ENCODE measurements at places on chromosomes 3 and 15. TPM values are rescaled to one million over a fixed set of nuclear protein-coding genes. Genes with fewer than 3 reads are reported as not detected.

GRCh38 chr3:37819591-37819990, 42.1 kb upstream of the CTDSPL start:
- DNase-seq = no peak

DNA sequence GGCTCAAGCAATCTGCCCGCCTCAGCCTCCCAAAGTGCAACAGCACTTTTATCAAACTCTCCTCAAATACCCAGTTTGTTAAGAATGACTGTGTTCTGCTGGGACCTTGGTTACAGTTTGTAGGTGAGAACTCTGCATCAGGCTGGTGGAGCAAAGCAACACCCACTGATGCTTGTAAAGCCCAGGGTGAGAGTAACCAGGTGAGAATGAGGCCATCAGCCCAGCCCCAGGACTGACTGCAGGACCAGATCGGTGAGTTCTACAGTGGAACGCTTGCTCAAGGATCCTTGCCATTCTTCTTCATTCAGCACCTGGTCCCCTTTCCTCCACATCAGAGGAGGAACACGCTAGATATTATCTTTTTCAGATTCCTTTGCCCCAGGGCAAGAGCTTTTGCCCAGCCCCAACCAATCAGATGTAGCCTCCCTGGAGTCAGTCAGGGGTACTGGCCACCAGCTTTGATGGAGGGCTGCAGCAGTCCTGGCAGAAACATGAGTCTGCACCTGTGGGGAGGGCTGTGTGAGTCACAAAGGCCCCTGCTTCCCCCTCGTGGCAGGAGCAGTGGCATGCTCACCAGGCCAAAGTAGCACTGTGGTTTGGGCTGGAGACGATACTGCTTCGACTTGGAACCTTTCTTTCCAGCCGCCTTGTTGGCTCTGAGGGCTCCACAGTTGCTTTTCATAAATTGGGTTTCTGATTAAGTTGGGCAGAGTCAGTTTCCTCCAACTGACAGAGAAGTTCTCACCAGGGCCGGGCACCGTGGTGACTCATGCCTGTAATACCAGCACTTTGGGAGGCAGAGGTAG, 3.5 kb upstream of the SHISA5 start:
- peak; percentile 23 for DNase-seq

GRCh38 chr15:26443321-26443720, 329.5 kb downstream of the GABRB3 start:
- no peak for DNase-seq

DNA sequence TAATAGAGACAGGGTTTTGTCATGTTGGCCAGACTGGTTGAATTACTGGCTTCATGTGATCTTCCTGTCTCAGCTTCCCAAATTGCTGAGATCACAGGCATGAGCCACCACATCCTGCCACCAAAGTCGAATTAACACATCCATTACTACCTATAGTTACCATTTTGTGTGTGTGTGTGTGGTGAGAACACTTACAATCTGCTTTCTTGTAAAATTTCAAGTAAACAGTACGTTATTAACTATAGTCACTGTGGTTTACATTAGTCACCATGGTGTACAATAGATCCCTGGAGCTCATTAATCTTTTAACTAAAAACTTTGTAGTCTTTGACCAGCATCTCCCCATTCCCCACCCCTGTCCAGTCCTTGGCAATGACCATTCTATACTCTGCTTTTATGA, 270.0 kb downstream of the NAALADL2 start:
- DNase-seq = no peak

GRCh38 chr3:50459785-50460184, 43.6 kb downstream of the CACNA2D2 start:
- DNase-seq = no peak

GRCh38 chr3:14126887-14127505, 2.1 kb downstream of the TMEM43 start:
- no peak for DNase-seq

GRCh38 chr3:69121950-69122349, 445 bp downstream of the LMOD3 start:
- no peak for DNase-seq

DNA sequence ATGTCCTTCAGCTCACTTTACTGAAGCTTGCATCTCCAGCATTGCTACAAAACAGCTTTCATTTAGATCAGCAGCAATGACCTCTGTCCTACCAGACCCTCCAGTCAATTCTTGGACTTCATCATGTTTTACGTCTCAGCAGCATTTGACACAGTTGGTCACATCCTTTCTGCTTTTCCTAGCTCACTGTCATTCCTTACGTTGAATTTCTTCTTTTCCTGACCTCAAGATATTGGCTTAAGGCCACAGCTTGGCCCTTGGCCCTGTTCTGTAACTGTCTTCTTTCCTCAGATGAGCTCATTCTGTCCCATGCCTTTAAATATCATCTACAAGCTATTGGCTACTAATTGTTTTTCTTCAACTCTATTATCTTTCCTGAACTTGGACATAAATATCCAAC, 576.2 kb upstream of the KCNMB2 start:
- DNase-seq = no peak

DNA sequence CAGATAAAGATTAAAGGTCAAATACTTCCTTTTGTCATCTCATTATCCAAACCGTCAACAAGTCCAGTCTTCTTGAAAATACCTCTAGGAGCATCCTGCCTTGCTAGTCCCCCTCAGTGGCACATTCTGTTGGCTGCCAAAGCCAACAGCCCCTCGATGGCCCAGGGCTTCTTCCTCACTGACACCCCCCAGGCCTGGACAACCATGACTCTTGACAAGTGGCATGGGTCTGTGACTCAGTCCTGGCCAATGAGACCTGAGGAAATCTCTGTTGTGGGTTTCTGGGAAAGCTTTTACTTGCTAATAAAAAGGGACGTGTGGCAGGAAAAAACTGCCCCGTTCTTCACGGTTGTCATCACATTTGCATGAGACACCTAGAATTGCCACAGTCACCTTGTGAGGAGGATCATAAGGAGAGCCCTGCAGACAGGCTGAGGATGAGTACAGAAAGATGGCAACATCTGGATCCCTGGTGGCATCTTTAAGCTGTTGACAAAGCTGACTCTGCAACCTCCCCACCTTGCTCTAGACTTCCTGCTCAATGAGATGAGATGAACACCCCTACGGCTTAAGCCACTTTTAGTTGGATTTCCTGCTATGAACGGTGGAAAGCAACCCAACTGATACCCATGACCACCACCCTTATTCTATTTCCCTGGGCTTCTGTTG, 81.5 kb downstream of the OXNAD1 start:
- no peak for DNase-seq

DNA sequence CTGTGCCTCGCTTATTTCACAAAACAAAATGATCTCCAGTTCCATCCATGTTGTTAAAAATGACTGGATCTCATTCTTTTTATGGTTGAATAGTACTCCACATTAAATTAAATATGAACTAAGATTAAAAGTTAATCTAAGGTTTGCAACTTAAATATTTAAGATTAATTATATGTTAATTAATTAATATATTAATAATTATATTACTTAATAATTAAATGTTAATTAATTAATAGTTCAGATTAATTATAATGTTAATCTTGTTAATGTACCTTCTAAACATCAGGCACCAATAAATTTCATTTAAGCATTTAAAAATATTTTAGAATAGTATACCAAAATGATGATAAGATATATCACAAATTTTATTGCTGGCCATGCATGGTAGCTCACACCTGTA, 971.9 kb downstream of the CADM2 start:
- DNase-seq = no peak

DNA sequence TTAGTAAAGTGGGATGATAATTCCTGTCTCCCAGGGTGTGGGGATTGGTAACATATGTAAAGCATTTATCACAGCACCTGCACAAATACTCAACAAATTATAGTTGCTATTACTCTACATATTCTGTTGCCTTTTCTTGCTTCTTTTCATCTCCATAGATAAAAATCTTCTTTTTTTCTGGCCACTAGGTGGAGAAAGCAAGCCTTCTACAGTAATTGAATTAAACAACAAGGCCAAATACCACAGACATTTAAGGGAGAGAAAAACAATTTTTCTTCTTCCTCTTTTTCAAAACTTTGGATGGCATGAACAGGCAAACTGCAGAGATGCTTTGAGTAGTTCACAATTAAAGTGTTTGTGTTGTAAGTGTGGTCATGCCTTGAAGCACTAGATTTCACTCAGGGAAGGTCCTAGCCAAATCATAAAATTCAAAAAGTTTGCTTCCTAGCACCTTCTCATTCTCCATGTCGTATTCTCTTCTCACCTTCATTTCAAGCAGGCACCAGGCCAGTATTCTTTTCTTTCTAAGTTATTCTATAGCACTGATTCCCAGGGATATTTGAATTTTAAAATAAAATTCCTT, 493.4 kb upstream of the TGFBR2 start:
- DNase-seq = no peak

DNA sequence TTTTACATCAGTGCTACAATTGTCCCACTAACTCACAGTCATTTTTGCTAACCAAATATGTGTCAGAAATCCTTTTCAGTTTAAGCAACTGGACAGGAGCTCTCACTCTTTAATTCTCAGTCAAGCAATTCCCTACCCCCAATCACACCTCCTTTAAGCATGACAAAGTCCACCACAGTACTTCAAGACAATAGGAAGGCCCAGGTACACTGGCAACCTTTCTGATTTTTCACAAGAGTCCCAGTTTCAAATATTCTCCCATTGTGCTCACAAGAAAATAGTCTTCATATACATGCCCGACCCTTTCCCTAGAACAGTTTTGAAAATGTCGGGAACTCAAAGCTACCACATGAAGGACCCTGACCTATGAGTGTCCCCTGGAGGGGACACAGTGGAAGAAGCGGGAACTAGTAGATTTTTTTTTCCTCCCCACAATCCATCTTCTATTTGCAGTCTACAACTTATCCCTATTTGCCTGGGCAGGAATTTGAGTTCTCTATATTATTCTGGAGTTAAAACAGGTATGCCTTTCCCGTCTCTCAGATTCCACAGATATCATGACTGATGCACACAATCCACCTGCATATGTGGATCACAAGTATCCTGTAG, 413.5 kb downstream of the TIGIT start:
- DNase-seq = no peak

GRCh38 chr3:139234491-139234890, 109.3 kb upstream of the MRPS22 start:
- DNase-seq = no peak

GRCh38 chr15:101488300-101489164, 975 bp downstream of the PCSK6 start:
- no peak for DNase-seq

- peak; percentile 49 for DNase-seq
Observed at GRCh38 chr3:23810343-23811184, 4.8 kb downstream of the UBE2E1 start.

DNA sequence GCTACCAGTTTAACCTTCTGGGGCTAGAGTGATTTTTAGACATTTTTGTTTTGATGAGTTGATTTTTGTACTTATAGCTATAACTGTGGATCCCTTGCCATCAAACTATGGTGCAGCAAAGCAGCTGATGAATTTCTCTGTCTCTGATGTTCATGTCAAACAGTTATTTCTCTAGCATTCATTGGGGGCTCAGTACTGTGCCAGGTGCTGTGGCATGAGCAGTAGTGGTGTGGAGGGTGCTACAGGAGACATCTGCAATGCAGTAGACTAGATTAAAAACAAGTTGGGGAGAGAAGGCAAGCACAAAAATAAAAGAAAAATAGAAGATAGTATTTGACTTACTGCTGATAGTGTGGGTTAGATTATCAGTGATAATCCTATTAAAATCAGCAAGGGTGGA, 95.3 kb downstream of the AKAP13 start:
- DNase-seq = no peak

DNA sequence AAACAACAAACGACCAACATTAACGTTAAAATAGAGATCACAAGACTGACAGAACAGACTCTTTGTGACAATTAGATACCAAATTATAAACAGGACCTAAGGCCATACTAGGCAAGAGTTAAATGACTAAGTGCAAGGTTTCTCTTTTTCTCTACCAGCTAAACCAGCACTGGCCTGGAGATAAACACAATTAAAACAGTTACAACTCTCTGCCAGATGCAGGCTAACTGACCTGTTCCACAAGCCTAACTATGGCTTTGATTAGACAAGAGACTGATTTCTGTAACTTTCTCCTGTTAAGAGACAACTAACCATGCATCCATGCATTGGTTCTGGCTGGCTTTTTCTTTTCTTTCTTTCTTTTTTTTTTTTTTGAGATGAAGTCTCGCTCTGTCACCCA, 1.6 kb upstream of the ARL8B start:
- no peak for DNase-seq

DNA sequence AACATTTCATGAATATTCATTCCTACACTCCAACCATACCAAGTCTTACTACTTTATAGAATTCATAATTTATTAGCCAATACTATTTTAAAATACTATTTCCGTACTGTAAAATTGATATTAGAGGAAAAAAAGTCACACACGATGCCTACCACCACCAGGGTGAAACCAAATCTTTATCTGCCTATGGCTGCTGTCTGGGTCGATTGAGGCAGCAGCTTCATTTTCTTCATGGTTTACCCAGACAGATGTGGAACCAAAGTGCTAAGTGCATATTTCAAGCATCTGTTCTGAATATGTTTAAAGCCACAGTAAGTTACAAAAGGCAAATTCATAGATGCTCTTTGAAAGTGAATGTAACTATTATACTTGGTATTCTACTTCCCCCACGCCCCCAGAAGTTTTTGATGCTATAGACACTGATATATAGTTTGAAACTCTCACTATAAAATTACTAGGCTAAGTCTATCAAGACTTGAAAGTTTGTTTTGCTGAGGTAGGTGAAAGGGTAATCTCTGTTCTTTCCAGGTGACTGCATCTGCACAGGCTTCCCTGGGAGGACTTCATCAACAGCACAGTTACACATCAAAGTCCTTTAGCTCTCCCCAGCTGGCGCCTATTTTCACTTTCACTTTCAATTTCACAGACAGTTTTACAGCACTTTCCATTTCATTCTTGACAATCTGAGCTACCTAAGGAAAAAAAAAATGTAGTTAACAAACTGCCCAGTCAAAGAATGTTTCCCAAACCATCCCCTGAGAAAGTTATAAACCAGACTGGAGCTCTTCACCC, 113.9 kb downstream of the POLQ start:
- no peak for DNase-seq

The TMCO5A gene
- not detected for total RNA-seq

The FGD5 gene
- 0.27 TPM for total RNA-seq

DNA sequence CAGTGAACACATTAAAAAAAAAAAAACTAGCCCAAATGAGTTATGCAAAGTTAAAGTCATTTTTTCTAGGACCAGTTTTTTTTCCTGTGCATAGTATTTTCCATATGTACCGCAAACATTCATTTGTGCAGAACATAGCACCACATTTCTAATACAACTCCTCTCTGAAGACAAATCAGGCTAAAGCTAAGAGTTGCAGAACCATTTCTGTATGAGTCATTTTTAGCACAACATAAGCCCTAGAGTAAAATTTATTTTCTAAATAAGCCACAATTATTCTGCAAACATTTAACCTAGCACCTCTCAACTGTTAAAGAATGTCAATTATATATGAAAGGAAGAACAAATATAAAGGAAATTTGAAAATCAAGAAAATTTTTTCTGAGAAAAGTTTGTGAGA, 375.8 kb downstream of the TIGIT start:
- no peak for DNase-seq

GRCh38 chr3:55339819-55340218, 147.3 kb downstream of the WNT5A start:
- no peak for DNase-seq

The GOLGA8R gene
- total RNA-seq = 0.82 TPM
